ENCODE measurements at places on chromosomes 11 and 22.
A peak's percentile ranks its signal among the peaks of the same experiment; 100 is the strongest.

GRCh38 chr11:12598330-12599256, 75.6 kb upstream of the TEAD1 start:
- DNase-seq = peak; percentile 74

- DNase-seq = no peak
Observed at GRCh38 chr11:76805206-76805913, 22.2 kb downstream of the TSKU start.

GRCh38 chr11:86301742-86302091, 323 bp upstream of the HIKESHI start:
- DNase-seq = no peak

DNA sequence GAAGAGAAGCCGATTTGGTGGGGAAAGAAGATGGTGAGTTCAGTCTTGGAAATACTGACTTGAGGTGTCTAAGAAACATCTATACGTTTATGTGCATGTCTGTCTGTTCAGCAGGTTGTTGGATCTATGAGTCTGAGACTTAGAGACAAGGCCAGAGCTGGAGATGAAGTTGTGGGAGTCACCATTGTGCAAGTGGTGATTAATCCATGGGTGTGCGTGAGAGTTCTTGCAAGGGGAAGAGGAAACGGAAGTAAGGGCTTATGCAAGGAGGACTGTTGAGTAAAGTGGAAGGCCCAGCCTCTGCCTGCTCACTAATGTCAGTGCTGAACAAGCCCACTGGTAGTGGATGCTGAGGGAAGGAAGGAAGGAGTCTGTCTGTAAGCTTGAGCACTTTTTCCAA, 9.7 kb downstream of the TMEM45B start:
- DNase-seq = no peak

DNA sequence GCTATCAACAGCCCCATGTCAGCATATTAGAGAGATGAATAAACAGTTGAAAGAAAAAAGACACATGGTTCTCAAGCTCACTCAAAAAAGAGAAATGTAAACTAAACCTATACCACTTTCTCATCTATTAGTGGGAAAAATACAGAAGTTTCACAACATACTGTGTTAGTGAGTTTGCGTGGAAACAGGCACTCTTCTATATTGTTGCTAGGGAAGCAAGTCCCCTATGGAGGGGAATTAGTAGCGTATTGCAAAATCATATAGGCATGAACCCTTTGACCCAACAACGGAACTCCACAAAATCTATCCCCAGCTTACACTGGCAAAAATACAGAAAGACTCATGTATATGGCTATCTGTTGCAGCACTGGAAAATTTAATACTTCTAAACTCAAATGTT, 14.2 kb upstream of the RFPL2 start:
- no peak for DNase-seq

DNA sequence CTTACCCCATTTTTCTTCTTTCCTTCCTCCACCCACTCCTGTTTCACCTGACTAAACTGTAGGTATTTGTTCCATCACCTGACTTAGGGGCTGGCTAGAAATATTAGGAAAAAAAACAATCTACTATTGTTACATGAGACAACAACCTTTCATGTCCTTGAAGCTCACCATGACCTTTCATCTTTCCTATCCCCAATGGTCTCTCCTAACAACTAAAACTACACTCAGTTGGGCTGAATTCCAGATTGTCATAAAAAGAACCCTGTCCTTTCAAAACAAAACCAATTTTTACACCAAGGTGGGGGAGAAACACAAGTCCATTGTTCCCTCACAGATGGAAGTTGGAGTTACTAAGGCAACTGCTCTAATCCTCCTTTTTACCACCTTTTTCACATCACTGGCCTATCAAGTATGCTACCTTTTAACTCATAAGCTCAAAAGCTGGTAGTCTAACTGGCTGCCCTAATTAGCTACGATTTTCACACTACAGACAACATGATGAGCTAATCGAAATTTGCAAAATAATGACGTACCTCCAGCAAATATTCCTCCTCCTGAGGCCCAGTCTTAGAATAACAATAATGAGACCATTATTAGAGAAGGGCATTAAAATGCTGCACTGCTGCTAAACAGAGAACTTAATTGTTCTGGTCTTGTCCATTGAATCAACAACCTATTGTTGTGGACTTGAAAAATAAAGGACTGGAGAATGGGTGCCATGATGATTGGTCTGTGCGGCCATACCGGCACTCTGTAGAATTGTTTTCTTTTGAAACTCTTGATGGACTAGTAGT, 46.5 kb upstream of the SOX6 start:
- no peak for DNase-seq

- DNase-seq = peak; percentile 80
Observed at GRCh38 chr11:12319461-12319951, 57.9 kb upstream of the PARVA start.

DNA sequence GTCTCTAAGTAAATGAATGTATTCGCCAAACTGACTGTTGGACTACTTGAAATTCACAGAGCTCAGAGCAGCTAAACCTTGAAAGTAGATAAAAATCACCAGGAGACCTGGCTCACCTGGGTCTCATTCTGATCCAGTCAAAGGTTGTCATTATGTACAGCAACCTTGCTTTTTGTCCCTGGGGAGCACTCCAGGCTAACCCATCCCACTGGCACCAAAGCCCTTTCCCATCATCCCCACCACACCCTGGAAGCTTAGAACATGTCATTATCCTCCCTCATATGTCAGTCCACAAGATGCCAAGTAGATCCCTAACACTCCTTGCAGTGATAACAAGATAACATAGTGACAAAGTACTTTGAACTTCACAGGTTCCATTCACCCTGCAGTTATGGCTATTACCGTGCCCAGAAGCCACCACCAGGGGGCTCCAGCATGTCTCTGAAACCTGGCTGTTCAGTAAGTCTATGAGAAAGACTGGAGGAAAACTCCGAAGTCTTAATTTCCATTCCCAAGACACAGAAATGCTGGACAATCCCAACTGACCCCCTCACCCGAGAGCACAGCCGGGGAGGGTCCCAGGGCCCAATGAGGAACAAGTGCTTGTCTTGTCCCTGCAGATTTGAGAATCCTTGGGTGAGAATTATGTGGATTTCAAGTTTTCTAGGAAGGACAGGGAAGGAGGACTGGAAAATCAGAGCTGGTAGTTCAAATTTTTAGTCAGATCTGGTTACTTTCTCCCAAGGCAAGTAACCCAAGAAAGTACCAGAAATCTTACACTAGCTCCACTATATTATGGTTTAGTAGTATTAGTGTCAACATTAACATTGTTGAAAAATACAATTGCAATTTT, 43.0 kb upstream of the USP47 start:
- peak; percentile 68 for DNase-seq
